ENCODE measurements at places on chromosomes 13 and 19. TPM values are rescaled to one million over a fixed set of nuclear protein-coding genes. Genes with fewer than 3 reads are reported as not detected.

Gene ACP5
- 10.0 TPM for polyA plus RNA-seq

Gene DENND1C
- polyA plus RNA-seq, result 36.7 TPM

Gene PTGIR
- polyA plus RNA-seq, result 1.7 TPM

Gene SH2D3A
- 6.2 TPM for polyA plus RNA-seq

Gene ZNF44
- polyA plus RNA-seq, result 58.6 TPM

Gene ANGPTL8
- polyA plus RNA-seq, result 0.62 TPM

Gene OR7C1
- polyA plus RNA-seq, result 0.23 TPM

Gene ZNF229
- polyA plus RNA-seq, result 18.4 TPM

Gene CAPN12
- 8.0 TPM for polyA plus RNA-seq

Gene ZNF429
- 31.6 TPM for polyA plus RNA-seq

Gene MYADM
- 63.4 TPM for polyA plus RNA-seq

Gene ZNF20
- polyA plus RNA-seq, result 8.4 TPM

Gene NOVA2
- polyA plus RNA-seq, result 4.1 TPM

Gene KIR3DL1
- not detected for polyA plus RNA-seq

Gene CYP4F12
- polyA plus RNA-seq, result 1.1 TPM

Gene RNF225
- not detected for polyA plus RNA-seq

Gene SIAH3
- 1.2 TPM for polyA plus RNA-seq

Gene FAM216B
- polyA plus RNA-seq, result not detected

Gene ZNF667
- 25.3 TPM for polyA plus RNA-seq

Gene ATP4B
- polyA plus RNA-seq, result 0.33 TPM

Gene CARD8
- 74.3 TPM for polyA plus RNA-seq

Gene CPB2
- 0.27 TPM for polyA plus RNA-seq

Gene CGB1
- polyA plus RNA-seq, result not detected

Gene TYROBP
- 7.4 TPM for polyA plus RNA-seq

Gene MLLT1
- 67.6 TPM for polyA plus RNA-seq

Gene HCN2
- polyA plus RNA-seq, result 0.32 TPM

Gene IGFL1
- not detected for polyA plus RNA-seq

Gene FAM124A
- polyA plus RNA-seq, result 4.8 TPM

Gene ZNF616
- 24.0 TPM for polyA plus RNA-seq

Gene PRR22
- 2.8 TPM for polyA plus RNA-seq

Gene HS6ST3
- polyA plus RNA-seq, result 3.3 TPM

Gene UPK1A
- polyA plus RNA-seq, result 13.1 TPM

Gene KLK2
- 0.27 TPM for polyA plus RNA-seq

Gene CGB2
- polyA plus RNA-seq, result not detected

Gene OLFM2
- 18.9 TPM for polyA plus RNA-seq

Gene MISP3
- polyA plus RNA-seq, result 4.6 TPM

Gene MIA
- polyA plus RNA-seq, result 4.2 TPM

Gene LILRA6
- 0.32 TPM for polyA plus RNA-seq

Gene CACTIN
- polyA plus RNA-seq, result 23.2 TPM

Gene BICRA
- 13.0 TPM for polyA plus RNA-seq

Gene NEK5
- 7.1 TPM for polyA plus RNA-seq

Gene SLC1A6
- polyA plus RNA-seq, result 0.48 TPM

Gene PSG1
- polyA plus RNA-seq, result not detected
